Right lobe of liver (tissue), 6 donors: ENCODE measurements at places on chromosomes 5 and 9. TPM values are rescaled to one million over a fixed set of nuclear protein-coding genes. Genes with fewer than 3 reads are reported as not detected.

DNA sequence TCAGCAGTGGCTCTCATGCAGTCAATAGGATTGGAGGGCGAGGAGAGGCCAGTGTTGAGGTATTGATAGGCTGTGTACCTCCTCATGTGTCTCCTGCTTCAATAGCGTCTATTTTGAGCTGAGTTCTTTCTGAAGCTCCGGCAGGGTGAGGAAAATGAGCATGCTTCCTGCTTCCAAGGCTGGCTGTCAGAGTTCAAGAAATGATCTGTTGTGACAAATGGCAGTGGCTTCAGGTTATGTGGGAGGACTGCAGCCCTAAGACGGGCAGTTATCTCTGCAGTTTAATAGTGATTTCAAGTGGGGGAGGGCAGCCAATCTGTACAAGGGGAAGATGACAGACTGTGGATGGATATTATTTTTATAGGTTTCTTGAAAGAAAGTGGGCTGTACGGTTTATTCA lies 54.0 kb upstream of the CXCL14 start:
- DNase-seq: no peak

GRCh38 chr5:150001660-150002486 lies 1.3 kb downstream of the HMGXB3 start:
- peak; percentile 55 for DNase-seq

Gene CEL
- not detected for total RNA-seq

Gene SHC3
- 0.05 TPM for total RNA-seq

DNA sequence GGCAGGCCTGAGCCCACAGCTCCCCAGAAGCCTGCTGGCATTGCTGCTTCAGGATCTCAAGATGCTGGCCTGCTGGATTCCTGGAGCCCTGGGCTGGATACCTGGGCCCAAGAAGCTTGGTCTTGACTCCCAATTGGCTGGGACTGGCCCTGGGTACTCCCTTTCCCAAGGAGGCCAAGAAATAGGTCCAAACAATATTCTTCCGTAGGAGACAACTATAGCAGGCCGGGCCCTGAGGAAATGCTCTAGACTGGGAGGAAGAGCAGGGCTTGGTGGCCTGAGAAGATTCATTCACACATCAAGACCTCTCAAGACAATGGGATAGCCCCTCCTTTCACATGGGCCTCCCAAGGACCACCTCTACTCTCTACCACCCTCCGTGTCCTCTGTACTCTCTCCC lies 7.9 kb downstream of the CSF2 start:
- DNase-seq: no peak

Gene PCDHA3
- total RNA-seq: not detected

- DNase-seq: no peak
Observed at GRCh38 chr9:18327121-18327520, 146.8 kb upstream of the ADAMTSL1 start.

GRCh38 chr9:122346478-122347347 lies 24.1 kb upstream of the PTGS1 start:
- DNase-seq: peak; percentile 67

GRCh38 chr9:36151316-36152210 lies 15.0 kb downstream of the GLIPR2 start:
- DNase-seq: peak; percentile 62

Gene SLC28A3
- total RNA-seq: 0.16 TPM

- no peak for DNase-seq
Observed at GRCh38 chr9:113349066-113349444, 286 bp upstream of the BSPRY start.

- DNase-seq: no peak
Observed at GRCh38 chr5:142446131-142446959, 121.5 kb upstream of the SPRY4 start.

DNA sequence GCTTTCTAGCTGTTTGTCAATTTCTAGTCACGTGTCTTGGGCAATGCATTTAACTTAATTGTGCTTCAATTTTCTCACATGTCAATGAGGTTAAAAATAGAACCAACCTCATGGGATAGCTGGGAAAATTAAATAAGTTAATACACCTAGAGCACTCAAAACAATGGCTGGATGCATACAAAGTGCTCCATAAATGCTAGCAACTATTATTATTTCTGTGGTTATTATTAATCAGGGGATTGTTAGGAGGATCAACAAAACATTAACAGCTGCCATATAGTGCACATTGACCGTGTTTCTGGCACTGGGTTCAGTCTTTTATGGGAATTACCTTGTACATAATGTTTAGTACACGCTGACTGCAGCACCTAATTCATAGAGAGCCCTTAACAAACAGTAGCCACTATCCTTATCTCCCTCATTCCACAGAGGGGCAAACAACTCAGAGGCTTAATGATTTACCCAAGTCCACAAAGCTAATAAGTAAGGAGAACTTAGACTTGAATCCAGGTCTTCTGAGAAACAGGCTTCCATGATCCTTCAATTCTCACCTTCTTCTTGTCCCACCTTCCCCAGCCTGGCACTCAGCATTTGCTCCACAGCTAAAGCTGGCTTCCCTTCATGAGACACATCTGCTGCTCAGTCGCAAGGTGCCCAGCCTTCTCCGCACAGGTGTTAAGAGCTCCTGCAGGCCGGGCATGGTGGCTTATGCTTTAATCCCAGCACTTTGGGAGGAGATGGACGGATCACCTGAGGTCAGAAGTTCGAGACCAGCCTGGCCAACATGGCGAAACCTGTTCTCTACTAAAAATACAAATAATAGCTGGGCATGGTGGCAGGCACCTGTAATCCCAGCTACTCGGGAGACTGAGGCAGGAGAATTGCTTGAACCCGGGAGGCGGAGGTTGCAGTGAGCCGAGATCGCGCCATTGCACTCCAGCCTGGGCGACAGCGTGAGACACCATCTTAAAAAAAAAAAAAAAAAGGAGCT lies 137.4 kb upstream of the ABCA1 start:
- no peak for DNase-seq

DNA sequence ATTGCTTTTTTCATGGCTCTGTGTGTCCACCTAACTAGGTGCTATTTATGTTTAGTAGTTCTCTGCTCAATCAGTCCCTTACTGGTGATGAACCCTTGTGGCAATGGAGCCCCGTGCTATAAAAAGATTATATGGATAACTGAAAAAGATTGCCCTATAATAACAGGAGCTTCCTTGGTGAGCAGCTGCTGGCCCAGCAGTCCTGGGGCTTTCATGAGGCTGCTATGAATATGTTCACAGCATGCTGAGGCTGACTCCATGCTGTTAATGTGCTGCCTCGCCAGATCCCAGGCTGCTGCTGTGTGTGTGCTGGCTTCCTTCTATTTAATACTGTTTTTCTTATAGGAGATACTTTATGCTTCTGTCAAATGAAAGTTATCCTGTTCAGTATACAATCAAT lies 357.5 kb downstream of the TAF11L14 start:
- DNase-seq: no peak

DNA sequence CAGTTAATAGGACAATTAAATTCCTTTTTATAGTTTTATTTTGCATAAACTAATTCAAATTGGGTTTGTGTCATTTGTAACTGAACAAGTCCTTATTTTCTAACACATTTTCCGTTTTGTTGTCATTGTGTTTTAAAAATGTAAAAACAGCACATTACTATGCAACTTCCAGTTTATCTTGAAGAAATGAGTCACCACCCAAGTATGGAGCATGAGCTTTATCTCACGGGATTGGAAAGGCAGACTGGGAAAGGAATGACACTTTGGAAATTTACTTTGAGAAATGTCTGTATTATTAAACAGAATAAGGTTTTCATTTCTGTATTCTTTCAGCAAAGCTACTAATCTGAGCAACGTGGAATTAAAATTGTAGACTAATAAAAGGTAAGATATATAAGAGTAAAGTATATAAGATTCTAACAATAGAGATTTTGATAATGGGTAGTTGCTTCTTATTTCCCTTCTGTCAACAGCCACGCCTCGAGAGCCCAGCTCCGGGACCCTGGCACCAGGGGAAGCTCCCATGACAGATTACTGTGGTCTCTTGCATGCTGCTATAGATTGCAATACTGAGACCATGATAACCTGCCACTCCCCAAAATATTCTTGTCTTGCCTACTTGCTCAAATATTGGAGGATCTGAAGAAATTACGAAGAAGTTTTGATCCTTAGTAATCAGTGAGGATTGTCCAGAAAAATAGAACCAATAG lies 433.1 kb downstream of the CHSY3 start:
- DNase-seq: no peak

DNA sequence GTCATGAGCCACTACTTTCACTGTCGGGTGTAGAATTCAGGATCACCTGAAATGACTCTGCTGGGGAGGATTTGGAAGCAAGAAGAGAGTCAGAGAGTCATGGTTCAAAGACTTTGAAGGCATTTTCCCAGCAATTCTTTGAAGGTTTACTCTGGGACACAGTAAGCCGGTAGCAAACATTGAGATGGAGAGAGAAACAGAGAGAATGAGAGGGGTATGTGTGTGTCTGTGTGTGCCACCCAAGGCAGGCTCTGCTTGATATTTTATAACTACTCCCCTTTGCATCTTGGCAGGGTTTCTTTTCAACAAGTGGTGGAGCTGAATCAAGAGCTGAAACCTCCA lies 89.8 kb downstream of the ANKRD55 start:
- no peak for DNase-seq

Gene PCDHA4
- 0.14 TPM for total RNA-seq

Gene PCDHGC5
- 0.24 TPM for total RNA-seq

Gene NRARP
- 0.57 TPM for total RNA-seq

DNA sequence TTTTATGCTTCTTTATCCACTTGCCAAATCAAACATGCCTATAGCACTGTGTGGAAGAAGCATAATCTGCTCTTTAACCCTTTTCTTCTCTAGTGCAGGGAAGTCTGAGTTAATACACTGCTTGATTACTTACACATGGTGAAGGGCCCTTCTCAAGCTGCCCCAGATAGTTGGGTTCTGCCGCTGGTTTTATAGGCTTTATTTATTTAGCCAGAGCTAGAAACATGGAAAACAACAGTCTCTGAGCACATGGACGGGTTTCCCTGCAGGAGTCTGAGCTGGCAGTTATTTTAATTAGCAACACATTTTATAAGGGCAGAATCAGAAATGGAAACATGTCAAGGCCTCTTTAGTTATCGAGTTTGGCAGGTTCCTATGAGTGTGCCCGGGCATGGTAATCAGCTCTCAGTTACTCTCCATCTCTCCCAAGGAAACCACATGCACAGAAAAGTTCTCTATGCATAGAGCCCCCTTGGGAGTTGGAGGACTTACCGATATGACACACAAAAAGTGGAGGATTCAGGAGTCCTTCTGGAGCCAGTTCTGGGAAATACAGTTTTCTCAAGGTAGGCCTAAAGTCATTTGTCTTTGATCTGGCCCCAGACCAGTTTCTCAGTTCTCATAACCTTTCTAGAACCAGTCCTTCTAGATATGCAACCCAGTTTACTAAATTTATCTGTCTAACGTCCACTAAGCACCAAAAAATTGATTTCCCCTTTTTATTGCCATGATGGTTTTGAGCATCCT lies 564.8 kb downstream of the ACTL7B start:
- DNase-seq: no peak

Gene ZNF79
- total RNA-seq: 2.5 TPM

DNA sequence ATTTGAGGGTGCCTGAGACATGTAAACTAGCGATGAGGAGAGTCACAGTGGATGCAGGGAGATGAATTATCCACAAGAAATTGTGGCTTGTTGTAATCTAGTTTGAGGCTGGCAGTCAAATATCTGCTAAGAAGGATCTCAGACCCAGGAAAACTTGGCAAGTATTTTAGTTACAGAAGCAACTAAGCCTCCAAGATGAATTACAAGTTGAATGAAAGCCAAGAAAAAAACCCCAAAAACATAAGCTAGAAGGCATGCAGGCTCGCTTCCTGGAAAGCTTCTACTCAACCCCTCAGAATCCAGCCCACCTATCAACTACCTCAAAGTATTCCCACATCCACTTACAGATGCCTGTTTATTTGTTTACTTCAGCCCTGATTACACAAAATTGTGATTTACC lies 696.9 kb downstream of the MAT2B start:
- DNase-seq: no peak

DNA sequence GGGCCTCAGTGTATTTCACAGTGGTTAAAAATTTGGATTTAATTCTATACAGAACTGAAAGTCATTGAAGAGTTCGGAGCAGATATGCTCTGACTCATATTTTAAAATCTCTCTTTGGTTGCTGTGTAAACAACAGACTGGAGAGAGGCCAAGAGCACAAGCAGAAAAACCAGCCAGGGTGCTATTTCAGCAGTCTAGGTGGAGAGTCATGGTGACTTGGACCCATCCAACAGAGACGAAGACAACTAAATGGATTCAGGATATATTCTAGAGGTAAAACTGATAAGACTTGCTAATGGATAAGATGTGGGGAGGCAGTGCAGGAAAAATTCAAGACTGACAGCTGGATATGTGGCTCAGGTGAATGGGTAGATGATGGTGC lies 168.9 kb downstream of the MAPKAP1 start:
- DNase-seq: no peak

DNA sequence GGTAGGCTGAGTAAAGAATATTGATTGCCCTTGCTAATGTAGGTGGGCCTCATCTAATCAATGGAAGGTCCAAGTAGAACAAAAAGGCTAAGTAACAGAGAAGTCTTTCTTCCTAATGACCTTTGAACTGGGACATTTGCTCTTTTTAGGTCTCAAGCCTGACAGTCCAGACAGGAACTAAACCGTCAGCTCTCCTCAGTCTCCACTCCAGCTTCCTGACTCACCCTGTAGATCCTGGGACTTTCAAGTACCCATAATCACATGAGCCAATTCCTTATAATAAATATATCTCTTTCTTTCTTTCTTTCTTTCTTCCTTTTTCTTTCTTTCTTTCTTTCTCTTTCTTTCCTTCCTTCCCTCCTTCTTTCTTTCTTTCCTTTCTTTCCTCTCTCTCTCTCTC lies 479.5 kb upstream of the PAPPA start:
- no peak for DNase-seq

- DNase-seq: no peak
Observed at GRCh38 chr9:73179589-73179988, 27.9 kb downstream of the ANXA1 start.

- DNase-seq: no peak
Observed at GRCh38 chr9:95623640-95624039, 106.9 kb upstream of the PTCH1 start.

Gene PFN3
- not detected for total RNA-seq
